Germinal center (tissue), 1 donor: ENCODE measurements at places on chromosomes 6 and 20.

- no peak for DNase-seq
These were observed 60.2 kb upstream of the ZNFX1 start for GRCh38 chr20:49338061-49338460.

DNA sequence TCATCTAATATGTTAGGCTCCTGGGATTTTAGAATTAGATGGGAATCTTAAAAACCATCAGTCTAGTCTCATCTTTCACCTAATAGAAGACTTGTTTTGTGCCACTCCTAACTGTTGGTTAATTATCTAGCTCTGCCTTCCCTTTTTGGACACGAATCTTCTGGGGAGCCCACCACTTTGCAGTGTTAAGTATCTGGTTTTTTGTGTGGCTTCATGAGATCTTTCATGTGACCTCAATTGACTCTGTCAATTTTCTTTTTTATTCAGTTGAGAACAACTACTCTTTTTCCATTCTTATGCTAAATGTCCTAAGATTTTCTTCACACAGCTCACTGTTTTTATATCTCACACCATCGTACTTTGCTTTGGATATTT, 16.9 kb downstream of the TBPL1 start:
- no peak for DNase-seq

DNA sequence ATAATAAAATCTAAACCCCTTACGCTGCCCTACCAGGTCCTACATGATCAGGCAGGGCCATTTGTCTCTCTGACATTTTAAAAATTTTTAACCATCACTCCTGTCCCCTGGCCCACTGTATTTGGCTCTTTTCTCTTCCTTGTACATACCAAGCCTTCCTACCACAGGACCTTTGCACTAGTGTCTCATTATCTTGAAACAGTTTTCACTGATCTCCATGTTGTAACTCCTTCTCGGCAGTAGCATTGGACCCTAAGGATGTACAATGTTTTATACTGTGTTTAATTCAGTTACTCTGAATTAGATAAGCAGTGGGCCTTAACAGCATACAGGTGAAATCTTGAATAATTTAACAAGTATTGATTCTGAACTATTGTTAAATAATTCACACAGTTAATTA, 330.7 kb downstream of the UTRN start:
- no peak for DNase-seq

GRCh38 chr6:142112451-142113061, 20.2 kb upstream of the GJE1 start:
- peak; percentile 35 for DNase-seq

DNA sequence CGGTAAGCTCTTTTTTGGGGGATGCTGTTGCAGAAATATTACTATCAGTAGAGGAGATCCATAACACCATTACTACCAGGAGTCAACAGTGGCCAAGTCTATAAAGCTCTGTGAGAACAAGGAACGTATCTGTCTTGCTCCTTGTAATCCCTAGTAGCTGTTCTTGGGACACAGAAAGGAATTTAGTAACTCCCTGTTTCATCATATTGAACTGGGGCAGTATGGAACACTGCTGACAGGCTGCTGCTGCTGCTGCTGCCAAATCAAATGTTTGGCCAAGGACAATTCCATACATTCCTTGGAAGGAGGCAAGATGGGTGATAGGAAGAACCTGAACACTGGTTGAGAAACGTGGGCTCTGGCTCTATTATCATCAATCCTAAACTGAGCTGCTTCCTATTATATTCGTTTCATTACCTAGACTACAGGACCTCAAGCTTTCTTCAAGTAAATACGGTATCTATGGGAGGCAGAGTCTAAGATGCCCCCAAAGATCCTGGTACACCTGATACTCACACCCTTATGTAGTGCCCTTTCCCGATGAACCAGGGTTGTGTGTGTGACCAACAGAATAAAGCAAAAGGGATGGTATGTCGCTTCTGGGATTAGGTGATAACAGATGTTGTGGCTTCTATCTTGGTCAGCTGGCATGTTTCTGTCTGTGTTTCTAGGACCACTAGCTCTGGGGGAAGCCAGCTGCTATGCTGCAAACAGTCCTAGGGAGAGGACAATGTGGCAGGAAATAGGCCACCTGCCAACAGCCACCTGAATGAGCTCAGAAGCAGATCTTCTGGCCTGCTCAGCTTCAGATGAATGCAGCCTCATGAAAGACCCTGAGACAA, 39.5 kb downstream of the ELOVL5 start:
- DNase-seq, result peak; percentile 23

GRCh38 chr6:28368522-28368921, 18.8 kb downstream of the ZKSCAN3 start:
- DNase-seq, result peak; percentile 56

DNA sequence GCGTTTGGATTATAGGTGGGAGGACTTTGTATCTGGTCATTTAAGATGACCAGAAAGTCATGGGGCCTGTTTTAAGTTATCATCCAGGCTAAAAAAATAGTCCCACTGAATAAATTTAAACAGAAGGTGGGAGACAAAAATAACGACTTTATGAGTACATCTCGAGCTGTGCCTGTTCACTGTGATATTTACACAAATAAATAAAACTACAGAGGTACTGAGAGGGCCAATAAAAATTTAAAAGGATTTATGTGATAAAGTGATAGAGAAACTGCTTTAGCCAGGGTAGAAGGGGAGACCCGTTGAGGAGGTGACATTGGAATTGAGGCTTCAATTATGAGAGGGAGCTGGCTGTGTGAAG, 53.4 kb upstream of the PMEPA1 start:
- DNase-seq, result no peak

DNA sequence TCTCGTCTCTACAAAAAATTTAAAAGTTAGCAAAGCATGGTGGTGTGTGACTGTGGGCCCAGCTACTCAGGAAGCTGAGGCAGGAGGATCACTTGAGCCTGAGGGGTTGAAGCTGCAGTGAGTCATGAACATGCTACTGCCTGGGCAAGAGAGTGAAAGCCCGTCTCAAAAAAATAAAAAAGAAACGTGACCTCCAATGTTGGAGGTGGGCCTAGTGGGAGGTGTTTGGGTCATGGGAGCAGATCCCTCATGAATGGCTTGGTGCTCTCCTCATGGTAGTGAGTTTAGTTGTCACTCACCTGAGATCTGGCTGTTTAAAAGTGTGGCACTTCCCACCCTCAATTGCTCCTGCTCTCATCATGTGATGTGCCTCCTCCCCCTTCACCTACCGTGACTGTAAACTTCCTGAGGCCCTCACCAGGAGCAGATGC, 24.3 kb downstream of the RBL1 start:
- no peak for DNase-seq

- peak; percentile 9 for DNase-seq
These were observed 750 bp downstream of the MAP7 start for GRCh38 chr6:136549300-136550044.

GRCh38 chr6:52454556-52454955, 34.4 kb downstream of the EFHC1 start:
- no peak for DNase-seq
